Stimulated activated CD8-positive, alpha-beta memory T cell treated with anti-CD3 and anti-CD28 coated beads, Interleukin-4, amount 100 ng/mL, for 1 hour (primary cell): ENCODE measurements at places on chromosomes 4 and X.

- no peak for DNase-seq
Observed at GRCh38 chrX:50698944-50699343, 115.0 kb downstream of the SHROOM4 start.

GRCh38 chr4:123555807-123556273 is 159.2 kb downstream of the SPRY1 start:
- DNase-seq, result no peak

DNA sequence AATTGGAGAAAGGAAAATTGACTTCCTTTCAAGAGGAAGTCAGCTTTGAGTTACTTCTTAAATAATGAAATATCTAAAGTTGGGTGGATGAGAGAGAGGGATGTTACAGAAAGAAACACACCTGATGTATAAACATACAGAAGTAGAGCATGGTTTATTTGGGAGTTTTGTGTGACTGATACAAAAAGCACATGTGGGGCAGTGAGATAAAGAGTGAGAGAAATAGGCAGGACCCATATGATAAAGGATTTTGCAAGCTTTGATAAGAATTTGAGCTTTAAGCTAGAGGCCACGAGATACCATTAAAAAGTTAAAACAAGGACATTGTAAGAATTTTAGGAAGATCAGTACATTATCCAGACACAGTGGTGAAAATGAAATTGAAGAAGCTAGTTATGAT is 263.3 kb upstream of the GPRIN3 start:
- no peak for DNase-seq

DNA sequence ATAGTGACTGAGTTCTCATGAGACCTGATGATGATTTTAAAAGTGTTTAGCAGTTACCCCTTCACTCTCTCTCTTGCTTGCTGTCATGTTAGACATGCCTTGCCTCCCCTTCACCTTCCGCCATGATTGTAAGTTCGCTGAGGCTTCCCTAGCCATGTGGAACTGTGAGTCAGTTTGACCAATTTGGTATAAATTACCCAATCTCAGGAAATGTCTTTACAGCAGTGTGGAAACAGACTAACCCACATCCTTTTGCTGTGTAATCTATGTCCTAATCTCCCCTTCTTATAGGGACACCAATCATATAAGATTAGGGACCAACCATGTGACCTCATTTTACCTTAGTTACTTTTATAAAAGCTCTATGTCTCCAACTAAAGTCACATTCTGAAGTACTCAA is 677.8 kb downstream of the ADGRL3 start:
- DNase-seq, result no peak

DNA sequence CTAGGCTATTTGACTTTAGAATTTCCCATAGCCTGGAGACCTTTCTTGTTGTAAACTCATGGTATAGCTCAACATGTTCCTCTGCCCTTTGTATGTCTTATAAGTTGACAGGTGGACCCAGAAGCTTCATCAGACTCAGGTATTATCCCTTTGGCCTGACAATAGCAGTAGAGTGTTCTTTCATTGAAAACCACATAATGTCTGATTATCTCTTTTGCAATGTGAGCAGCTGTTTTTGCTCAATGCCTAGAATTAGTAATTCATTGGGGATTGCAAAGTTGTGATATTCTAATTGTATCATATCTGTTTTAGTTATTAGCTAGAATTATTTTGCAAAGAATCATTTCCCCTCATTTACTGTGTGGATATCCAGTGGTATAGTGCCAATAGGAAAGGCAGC is 27.5 kb downstream of the TBC1D19 start:
- no peak for DNase-seq

DNA sequence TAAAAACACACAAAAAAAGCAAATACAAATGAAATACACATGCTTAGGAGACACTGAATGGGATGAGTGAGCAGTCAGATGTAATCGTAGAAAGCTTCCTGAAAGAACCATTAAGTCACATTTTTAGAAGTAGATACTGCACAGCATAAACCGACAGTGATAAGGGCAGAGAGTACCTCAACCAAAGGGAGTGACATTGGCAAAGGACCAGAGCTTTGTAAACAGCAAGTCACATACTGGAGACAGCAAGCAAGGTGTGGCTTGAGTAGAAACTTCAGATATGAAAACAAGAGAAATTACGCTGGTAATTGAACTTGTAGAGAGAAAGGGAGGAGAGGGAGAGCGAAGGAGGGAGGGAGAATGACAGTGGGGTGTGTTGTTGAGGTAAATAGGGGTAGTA is 92.0 kb downstream of the CHRDL1 start:
- DNase-seq, result no peak

DNA sequence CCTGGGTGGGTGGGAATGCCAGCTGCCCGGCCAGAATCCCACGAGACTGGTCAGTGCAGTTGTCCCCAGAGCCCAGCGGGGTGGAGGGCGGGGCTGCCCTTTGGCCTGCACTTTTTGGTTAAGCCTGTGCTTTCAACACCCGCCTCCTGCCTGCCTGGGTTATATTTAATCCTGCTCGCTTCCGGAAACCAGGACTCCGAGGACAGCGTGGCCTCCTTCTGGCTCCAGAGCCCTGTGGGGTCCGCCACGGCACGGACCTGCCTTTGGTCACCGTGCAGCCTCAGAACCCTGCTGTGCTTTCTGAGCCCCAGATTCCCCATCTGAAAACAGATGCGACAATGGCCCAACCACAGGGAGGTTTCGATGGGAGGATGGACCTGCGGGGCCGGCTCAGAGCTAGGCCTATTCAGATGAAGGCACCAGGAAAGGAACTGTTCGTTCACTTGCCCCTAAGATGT is 29.4 kb upstream of the KIAA0232 start:
- DNase-seq, result no peak

DNA sequence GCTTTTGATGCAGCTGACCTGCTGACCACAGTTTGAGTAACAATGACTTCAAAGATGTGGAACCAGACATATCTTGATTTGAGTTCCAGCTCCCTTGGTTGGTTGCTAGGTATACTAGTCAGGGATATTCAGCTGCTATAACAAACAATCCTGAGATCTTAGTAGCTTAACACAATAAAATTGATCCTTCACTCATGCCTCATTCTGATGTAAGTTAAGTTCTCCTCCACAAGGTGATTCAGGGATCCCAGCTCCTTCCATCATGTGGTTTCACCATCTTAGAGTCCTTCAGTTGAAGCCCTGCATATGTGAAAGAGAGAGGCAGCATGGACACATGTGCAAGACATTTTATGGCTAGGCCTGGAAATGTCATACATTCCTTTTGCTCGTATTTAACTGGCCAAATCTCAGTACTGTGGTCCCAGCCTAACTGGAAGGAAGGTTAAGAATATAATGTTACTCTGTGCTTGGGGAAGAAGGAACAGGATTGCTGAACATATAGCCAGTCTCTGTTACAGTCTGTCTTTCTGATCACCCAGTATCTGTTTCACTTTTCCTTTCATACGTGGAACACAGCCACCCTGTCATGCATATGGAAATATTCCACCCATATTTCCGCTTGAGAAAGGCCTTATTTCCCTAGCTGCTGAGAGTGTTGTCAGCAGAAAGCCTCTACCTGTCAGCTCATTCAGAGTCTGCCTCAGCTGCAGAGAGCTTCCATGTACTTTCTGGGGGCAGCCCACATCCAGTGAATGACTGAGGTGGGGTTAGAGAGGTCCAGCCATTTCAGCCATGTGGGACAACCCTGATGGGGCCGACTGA is 7.1 kb downstream of the SMIM9 start:
- DNase-seq, result no peak

DNA sequence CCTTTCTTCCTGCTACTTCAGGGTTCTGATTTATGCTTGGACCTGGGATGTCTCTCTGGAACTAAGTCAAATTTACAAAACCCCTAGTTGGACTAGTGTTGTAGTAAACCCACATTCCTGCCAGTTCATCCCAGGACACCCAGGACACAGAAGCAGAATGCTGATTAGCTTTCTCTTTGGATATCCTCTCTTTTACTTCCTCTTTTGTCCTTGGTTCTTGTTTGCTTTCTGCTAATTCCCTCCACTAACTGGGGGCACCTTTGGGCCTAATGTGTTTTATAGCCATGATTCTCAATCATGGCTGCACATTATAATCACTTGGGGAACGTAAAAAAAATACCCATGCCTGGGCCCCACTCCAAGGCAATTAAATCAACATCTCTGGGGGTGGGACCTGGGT is 42.5 kb downstream of the LANCL3 start:
- no peak for DNase-seq

DNA sequence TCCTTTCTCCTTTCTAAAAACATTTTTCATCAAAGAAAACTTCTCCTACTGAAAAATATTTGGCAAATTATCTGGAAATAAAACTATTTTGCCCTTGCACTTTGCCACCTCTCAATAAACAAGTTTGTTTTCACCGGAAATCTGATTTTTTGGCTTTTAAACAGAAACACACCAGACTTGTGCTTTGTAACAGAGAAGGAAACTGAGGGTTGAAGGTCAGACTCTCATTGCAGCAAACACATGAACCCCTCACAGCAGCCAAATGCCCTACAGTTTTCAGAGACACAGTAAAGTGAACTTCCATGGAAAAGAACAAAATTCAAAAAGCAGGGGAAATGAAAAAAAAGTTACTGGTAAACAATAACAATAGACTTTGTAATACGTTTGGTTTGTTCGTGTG is 95.6 kb upstream of the WDR17 start:
- DNase-seq, result no peak

GRCh38 chr4:119690871-119691270 is 62.3 kb upstream of the PDE5A start:
- DNase-seq, result no peak

GRCh38 chr4:95585016-95585695 is 36.4 kb upstream of the UNC5C start:
- DNase-seq, result no peak

GRCh38 chr4:3879681-3880614 is 113.8 kb downstream of the ADRA2C start:
- DNase-seq, result peak; percentile 9

GRCh38 chr4:152243896-152244595 is 291.8 kb downstream of the FBXW7 start:
- DNase-seq, result no peak

DNA sequence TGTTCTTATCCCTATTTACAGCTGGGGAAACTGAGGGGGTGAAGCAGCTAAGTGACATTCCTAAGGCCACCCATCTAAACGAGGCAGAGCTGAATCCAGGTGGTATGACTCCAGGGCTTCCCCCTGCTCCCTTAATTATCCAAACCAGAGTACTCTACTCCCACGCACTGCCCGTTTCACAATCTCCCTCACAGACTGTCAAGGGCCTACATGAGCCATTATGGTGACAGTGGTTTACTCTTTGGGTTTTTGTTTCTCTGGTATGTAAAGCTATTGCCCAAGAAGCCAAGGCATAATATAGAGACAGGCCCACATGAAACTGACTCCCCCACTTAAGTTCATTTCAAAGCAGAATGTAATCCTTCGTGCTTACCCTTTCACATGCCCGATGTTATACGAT is 95.1 kb downstream of the NHS start:
- DNase-seq, result no peak

- DNase-seq, result no peak
Observed at GRCh38 chr4:37648084-37648817, 37.9 kb downstream of the RELL1 start.

- DNase-seq, result no peak
Observed at GRCh38 chr4:186445040-186445439, 110.3 kb downstream of the MTNR1A start.

- DNase-seq, result no peak
Observed at GRCh38 chr4:40438384-40439026, 103.4 kb downstream of the CHRNA9 start.

- no peak for DNase-seq
Observed at GRCh38 chr4:54050214-54050904, 14.0 kb downstream of the CHIC2 start.

- no peak for DNase-seq
Observed at GRCh38 chr4:148790691-148791090, 348.5 kb upstream of the NR3C2 start.

GRCh38 chr4:125948021-125948420 is 633.3 kb downstream of the FAT4 start:
- no peak for DNase-seq

- DNase-seq, result no peak
Observed at GRCh38 chr4:188949596-188949995, 810.4 kb downstream of the TRIML1 start.

GRCh38 chrX:66200050-66200664 is 36.1 kb downstream of the HEPH start:
- DNase-seq, result no peak

GRCh38 chr4:87819281-87819919 is 13.4 kb upstream of the MEPE start:
- no peak for DNase-seq

GRCh38 chr4:110624904-110625494 is 2.1 kb upstream of the PITX2 start:
- no peak for DNase-seq
